Lung microvascular endothelial cell (primary cell): ENCODE measurements at places on chromosomes 11 and 22. TPM values are rescaled to one million over a fixed set of nuclear protein-coding genes. Genes with fewer than 3 reads are reported as not detected.

The KCNC1 gene
- not detected in 2 replicates for total RNA-seq

The CLMP gene
- total RNA-seq = 0.22 TPM in 1 of 2 replicates, not detected in the other

DNA sequence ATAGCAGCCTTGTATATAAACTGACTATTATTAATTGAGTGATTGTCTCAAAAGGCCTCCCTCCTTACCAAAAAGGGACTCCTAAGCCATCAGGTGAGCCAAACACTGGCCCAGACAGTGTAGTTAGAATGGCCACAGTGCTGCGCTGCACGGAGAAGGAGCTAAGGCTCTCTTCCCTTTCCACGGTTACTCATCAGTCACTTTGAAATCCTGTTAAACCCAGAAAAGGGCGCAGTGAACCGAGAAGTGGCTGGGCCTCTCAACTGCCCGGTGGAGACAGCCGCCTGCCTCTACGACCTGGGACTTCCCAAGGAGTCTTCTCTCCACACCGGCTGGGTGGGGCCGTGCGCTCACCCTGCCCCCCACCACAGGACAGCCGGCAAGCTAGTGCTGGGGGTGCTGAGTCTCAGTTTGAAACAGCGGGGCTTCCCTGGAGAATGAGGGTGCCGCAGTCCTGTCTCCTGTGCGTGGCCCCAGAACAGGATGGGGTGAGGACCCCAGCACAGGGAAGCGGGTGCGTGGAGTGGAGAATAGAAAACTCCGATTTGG, 1.3 kb downstream of the MYH9 start:
- peak; percentile 52 for DNase-seq

- peak; percentile 78 for DNase-seq
Observed at GRCh38 chr22:31626427-31627150, 35.4 kb downstream of the PISD start.

- peak; percentile 36 for DNase-seq
Observed at GRCh38 chr11:19957294-19957943, 202.9 kb downstream of the DBX1 start.

DNA sequence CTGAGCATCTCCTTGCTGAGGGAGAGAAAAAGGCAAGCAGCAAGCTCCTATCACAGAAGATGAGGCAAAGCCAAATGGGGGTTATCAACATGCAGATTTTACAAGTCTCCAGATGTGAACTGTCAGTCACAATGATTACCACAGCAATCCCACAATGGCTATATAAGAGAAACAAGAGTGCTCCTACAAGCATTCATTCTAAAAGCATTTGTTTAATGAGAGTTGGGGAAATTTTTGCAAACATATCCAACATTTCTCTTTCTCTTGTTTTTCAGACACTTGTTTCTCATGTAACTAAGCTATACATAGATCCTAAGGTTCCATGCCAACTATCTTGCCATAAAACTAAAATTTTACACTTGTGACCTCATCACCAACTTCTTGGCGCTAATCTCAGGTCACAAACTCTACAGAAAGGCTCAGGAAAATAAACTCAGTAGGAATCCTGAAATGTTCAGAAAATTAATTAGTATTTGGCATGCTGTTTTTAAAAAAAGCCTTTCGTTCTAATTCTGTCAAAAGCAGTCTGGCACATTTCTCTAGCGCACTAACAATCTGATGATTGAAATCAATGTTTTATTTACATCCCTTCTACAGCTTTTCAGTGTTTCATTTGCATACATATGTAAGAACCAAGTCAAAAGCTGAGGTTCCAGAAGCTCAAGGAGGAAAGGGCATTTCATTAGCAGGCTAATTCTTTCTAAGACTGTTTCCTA, 199.5 kb downstream of the TTC28 start:
- DNase-seq = no peak

DNA sequence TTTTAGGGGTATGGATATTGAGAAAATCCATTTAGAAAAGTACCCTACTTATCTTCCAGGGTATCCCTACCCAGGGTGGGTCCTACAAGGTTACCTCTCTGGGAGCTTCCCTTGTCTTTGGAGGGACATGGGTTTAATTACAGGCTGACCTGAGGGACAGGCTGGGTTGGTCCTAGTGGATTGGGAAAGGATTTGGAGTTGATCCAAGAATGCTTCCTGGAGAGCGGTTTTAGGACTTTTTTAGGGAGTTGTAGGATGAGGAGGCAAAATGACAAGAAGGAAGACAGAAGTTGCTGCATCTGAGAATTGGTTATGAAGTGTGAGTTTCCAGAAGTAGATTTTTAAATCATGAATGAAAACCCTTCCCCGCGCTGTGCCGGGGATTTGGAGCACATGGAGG, 61.8 kb upstream of the CRTAM start:
- no peak for DNase-seq
